Activated gamma-delta T cell treated with Interleukin-2 at 50 U/mL for 16 hours (primary cell): ENCODE measurements at places on chromosomes 2 and 18.

- no peak for DNase-seq
Measured at GRCh38 chr2:86806059-86806857, 15.5 kb upstream of the CD8A start.

- no peak for DNase-seq
Measured at GRCh38 chr18:9124824-9125223, 11.8 kb upstream of the ANKRD12 start.

GRCh38 chr2:65722028-65722778 is 289.8 kb upstream of the SPRED2 start:
- no peak for DNase-seq

GRCh38 chr18:62366992-62367391 is 41.9 kb downstream of the TNFRSF11A start:
- no peak for DNase-seq

- no peak for DNase-seq
Measured at GRCh38 chr18:76450452-76451395, 44.3 kb downstream of the ZNF516 start.

GRCh38 chr2:132415256-132415914 is 1.2 kb upstream of the GPR39 start:
- no peak for DNase-seq

DNA sequence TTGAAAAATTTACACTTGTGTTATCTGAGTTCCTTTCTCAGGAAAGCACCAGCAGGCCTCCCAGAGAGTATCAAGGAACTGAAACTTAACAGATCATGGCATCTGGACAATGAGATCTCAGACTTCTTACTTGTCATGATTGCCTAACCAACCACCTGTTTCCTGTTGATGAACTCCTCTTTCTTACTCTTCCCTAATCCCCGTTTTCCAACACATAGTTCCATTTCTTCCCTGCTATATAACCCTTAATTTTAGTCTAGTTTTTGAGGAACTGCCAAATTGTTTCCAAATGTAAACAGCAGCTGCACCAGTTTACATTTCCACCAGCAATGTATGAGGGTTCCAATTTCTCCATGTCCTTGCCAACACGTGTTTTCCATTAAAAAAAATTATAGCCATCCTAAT is 6.1 kb upstream of the FAM171B start:
- DNase-seq = no peak

GRCh38 chr2:129768036-129768386 is 211.5 kb upstream of the RAB6C start:
- no peak for DNase-seq

DNA sequence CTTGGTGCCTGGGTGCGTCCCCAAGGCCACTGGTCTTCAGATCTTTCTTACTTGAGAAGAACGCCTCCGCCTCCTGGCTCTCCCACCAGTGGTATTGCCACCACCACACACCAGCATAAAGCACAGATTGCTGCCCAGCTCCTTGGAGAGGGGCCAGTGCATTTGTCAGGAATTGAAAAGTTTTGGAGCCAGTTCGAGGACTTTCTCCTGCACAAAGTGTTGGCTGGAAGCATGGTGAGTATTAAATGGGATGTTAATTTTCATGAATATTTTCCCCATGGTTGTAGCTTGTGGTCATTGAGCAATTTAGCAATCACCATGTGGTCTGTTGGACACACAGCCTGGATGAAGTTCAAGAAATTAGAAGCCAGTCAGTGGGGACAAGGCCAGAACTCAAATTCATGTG is 684.6 kb upstream of the FANCL start:
- DNase-seq = no peak

DNA sequence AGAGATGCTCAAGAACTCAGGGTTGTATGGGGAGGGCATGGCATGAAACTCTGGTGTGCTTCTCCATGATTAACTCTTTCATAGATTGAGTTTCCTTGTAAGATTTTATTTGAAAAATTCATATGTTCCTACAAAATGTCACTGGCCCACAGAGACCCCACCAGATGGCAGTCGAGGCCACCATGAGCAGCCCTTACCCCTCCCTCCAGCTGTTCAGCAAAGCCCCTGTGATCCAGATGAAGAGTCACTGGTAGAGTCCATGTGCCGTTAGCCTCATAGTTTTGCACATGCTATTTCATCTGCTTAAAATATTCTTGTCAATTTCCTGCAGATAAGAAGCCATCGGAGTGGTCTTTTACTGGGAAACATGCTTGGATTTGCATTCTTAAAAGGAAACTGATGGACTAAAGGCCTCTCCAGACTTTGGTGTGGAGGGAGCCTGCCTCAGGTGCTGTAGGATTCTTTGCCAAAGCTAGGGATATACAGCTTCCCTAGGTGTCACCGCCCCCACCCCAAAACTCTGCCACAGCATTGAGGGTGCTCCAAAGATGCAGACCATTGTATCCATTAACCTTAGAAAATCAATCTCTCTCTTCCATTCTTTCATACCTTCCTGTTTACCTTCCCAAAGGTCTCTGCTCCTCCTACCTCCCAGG is 18.8 kb downstream of the ZNF385B start:
- DNase-seq = no peak

DNA sequence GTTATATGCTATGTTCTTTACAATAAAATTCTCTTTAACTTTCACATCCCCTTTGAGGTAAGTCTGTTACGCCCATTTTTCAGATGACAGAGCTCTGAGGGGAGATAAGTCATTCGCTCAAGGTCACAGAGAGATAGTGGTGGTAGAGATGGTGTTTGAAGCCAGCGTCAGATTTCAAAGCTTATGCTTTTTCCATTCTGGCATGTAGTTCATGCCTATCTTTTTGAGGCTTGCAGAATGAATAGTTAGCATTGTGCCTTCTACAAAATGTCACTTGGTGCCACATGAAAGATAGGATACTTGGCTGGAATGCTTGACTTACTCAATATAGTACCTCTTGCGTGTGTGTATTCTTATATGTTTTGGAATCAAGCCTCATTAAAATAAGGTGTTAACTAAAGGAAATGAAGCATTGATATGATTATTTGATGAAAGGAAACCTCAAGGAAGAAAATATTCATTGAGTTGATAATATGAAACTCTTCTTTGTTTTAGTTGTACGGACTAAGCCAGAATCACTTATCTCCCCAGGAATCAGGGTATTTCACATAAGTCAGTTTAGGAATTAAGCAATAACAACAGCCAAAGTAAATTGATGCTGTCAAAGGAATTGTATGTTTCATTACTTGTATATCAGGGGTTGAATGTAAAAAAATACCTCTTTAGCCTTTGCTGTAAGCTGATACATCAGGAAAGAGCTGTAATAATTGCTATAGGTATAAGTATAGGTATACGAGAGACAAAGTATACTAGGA is 15.5 kb downstream of the SPATS2L start:
- DNase-seq = no peak

DNA sequence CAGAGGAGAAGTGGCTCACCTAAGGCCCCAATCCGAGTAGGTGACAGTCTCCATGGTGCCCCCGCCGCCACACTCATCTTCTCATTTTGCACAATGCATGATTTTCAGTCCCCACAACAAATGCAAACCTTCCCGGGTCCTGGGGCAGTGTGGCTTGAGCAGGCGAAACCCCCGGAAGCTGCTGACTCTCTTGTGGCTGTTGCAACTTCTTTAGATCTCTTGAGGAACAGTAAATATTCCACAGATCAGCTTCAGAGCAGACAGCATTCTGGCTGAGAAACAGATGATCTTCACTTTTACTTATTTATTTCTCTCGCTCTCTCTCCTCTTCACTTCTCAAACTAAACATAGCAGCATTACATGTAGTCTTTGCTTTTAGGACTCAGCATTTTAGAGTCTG is 51.9 kb downstream of the ASAP2 start:
- no peak for DNase-seq

- DNase-seq = peak; percentile 50
Measured at GRCh38 chr2:95025406-95026319, at the start of gene MAL. Gene MAL (plus strand): TSS chr2:95025708. CDS start chr2:95025793, 85 bp downstream.

- DNase-seq = no peak
Measured at GRCh38 chr18:79626905-79627749, 52.5 kb upstream of the CTDP1 start.

DNA sequence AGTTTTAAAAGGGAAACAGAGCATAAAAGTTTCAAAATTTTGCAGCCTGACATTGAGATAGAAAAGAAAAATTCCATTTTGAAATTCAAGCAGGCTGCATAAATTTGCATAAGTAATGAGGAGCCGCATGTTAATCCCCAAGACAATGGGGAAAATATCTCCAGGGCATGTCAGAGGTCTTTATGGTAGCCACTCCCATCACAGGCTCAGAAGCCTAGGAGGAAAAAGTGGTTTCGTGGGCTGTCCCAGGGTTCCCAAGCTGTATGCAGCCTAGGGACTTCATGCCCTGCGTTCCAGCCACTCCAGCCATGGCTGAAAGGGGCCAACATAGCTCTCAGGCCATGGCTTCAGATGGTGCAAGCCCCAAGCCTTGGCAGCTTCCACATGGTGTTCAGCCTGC is 108.8 kb downstream of the SLC4A10 start:
- no peak for DNase-seq

GRCh38 chr2:218079943-218080913 is 11.2 kb downstream of the RUFY4 start:
- no peak for DNase-seq

- DNase-seq = no peak
Measured at GRCh38 chr18:9086015-9086414, 16.5 kb upstream of the NDUFV2 start.

- no peak for DNase-seq
Measured at GRCh38 chr18:23453680-23454058, 582 bp downstream of the RIOK3 start.

- DNase-seq = no peak
Measured at GRCh38 chr18:2411381-2411960, 159.8 kb downstream of the METTL4 start.

DNA sequence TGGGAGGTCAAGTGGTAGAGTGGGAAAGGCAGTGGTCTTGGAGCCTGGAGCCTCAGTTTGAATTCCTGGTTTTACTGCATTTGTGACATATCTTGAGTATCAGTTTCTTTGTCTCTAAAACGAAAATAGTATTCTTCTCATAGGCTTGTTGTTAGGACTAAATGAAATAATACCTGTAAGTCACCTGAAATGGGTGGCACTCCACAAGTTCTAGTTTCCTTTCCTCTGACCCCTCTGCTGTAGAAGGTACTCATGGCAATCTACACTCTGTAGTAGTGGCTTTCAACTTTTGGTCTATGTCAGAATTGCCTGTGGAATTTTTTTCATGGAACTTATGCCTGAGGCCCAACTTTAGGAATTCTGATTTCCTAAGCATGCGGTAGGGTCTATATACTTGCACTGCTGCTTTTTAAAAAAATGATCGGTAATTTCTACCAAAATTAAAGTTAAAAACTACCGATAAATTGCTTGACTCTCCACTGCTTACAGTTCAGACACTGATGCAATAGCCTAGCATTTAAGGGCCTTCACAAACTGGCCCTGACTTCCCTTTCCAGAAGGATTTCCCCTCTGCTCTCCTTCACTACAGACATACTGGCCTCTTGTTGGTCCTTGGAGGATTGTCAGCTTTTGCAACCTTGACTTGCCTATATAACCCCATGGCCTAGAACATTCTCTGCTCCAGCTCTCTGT is 47.2 kb downstream of the PLEK start:
- no peak for DNase-seq

- no peak for DNase-seq
Measured at GRCh38 chr2:240974771-240975572, 23.4 kb upstream of the SNED1 start.

DNA sequence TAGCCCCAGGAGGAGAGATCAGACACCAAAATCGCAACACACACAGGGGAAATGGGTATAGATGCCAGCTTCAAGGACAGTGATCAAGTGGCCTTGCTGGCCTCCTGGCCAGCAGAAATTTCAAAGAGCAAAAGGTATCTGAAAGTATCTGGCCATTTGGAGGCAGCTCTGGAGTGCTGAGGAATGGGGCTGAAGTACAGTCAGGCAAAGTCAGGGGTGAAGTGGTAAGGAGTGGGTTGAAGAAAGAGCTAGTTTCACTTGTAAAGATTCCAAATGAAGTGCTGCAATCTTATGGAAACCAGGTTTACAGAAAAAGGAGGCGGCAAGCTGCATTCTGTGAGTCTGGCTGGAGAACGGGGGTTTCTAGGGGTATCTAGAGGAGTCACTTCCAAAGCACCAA is 19.2 kb upstream of the PCBP1 start:
- no peak for DNase-seq

GRCh38 chr2:236164925-236165841 is 3.0 kb downstream of the GBX2 start:
- DNase-seq = no peak

DNA sequence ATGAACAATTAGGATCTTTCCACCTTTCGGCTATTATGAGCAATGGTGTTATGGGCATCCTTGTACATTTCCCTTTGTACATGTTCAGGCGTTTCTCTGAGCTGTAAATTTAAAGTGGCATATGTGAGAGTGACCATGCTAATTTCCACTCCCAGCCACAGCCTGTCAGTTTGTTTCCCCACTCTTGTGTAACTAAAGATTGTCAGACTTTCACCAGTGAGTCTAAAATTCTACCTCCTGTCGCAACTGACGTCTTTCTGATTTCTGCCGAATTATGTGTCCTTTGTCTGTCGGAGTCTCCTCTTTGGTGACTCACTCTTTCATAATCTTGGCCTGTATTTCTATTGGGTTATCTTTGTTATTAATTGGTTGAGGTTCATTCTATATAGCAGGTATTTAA is 50.7 kb downstream of the TRAPPC12 start:
- no peak for DNase-seq

DNA sequence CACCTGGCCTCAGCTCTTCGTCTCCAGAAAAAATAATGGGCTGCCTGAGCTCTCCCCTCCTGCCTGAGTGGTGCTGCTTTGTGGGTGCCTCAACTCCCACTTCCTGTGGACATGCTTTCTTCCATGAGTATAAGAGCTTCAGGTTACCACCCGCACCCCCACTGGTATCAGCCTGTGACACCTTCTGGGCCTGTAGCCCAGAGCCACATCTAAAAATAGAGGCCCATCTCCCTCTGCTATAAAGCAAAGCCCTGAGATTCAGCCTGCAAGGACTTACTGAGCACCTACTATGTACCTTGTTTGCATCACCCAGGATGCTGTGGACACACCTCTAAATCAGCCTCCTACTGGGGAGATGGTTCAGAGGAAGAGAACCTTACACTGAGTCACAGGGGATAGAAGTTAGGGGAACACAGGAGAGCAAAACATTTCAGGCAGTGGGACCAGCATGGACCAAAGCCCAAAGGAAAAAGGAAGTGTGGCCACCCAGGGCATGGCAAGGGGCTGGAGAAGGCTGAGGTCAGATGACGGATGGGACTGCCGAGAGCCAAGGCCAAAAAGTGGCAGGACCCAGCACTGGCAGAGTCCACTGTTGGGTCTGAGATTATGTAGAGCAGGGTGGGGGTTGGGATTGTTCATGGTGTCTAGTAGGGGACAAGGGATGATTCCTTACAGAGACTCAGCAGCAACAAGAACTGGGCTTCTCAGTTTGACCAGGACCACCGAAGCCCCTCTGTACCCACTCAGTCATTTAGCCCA is 123.7 kb upstream of the PPP1CB start:
- DNase-seq = no peak

GRCh38 chr2:221096706-221097567 is 475.2 kb downstream of the EPHA4 start:
- DNase-seq = no peak

- DNase-seq = no peak
Measured at GRCh38 chr2:222355860-222356259, 57.1 kb upstream of the PAX3 start.

GRCh38 chr18:55585920-55586561 is 2.0 kb downstream of the TCF4 start:
- DNase-seq = no peak
